Daoy (cell line): ENCODE measurements at places on chromosomes 5 and 9.

DNA sequence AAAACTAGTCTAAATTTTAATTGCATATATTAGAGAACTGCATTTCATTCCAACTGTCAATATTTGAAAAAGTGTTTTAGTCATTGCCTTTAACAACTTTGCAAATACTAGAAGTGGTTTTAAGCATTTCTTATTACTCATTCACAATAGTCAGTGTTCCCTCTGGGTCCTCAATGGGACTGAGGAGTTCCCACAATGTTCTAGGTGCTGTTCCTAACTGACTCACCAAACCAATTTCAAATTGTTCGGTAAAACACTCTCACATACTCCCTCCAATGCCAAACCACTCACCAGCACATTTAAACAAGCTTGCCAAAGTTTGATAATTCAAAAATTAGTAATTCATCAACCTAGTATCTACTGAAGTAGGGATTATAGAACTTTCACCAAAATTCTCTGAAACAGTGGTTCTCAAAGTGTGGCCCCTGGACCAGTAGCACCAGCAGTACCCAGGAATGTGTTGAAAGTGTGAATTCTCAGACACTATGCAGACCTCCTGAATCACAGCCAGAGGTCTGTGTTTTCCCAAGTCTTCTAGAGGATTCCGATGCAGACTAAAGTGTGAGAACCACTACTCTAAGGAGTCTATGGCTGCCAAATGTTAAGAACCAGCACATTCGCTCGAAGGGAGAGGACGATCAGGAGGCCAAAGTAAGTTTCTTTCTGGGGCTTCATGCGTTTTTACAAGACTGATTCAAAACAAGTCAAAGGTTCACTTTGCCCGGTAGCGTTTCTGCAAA, 72.8 kb downstream of the APBA1 start:
- no peak for DNase-seq

GRCh38 chr5:116848954-116849581, 274.4 kb upstream of the SEMA6A start:
- DNase-seq = no peak

DNA sequence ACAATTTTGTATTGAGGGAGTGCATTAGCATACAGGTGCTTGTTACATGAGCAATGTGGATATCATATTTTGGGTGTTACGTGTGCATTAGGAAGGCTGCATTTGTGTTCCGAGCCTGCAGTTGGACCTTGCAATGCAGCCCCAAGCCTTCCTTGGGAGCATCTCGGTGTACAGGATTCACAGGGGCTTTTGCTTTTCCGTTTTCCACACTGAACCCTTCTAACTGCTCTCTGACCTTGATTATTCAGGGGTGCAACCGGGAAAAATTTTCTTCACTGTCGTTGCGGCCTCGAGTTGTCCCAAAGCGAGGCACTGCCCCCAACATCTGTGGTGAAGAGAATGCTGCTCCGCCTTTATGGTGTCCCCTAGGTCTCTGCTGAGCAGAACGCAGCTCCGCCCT, 80.1 kb upstream of the PLEKHG4B start:
- DNase-seq = no peak

- DNase-seq = no peak
Measured at GRCh38 chr5:179379321-179379890, 34.1 kb upstream of the ADAMTS2 start.

DNA sequence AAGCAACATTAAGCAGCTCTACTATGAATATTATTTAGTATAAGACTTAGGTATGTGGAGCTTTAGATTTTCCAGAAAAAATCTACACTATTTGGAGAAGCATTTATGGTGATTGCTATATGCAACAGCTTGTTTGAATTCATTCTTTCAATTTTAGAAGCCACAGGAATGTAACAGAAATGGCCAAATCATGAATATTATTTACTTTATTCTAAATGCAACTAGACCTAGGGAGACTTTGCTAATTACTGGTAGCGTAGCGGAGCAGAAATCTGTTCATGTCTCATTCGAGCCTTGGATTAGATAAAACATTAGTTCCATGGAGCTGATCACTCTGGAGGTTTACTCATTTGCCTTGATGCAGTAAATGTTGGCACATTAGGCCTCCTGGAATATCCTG, 290.2 kb downstream of the ZNF608 start:
- no peak for DNase-seq

DNA sequence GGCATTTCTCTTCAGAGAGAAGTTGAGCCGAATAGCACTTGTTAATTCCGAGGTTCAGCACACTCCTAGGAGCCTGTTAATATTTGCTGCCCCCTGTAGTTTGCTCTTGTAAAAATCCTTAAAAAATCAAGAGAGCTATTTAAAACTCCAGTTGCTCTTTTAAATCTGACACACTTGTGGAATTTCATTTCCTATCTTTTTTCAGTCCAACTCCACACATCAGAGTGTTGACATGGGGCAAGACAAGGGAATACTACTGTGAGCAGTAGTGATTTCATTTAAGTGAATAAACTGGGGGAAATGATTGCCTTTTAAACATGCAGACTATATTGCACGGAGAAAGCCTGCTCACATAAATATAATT, 1096.3 kb upstream of the DMAC1 start:
- DNase-seq = peak; percentile 24

DNA sequence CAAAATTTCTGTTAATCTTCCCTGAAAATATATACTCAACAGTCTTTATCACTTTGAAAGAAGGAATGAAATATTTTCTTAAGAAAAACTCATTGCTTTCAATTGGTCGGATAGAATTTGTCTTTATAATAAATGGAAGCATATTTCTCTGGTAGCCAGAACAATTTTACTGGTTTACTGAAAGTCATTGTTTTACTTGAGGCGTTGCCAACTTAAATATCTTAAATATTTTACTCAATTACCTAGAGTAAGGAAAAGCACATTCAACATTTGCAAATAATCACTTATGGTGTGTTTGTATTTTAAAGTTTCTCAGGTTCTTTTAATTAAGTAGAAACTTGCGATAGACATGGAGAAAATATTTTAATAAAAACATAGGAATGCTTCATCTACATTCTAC, 1181.7 kb downstream of the EFNA5 start:
- DNase-seq = no peak

DNA sequence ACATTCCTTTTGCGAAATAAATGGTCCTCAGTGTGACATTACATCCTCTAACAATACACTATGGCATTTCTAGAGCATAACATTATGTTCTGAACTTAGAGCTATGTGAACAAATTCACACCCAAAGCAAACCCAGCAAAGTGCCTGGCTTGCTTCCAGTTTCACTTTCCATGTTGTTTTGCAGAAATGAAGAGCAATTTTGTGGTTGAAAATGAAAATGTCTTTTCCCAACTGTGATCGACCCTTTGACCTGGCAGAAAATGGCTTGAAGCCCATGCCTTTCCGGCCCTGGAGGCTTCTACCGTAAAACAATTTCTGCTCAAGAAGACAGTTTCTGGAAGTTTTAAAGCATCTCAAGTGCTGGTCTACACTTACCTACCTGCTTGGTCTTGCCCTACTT, 344.7 kb upstream of the RGMB start:
- peak; percentile 33 for DNase-seq

DNA sequence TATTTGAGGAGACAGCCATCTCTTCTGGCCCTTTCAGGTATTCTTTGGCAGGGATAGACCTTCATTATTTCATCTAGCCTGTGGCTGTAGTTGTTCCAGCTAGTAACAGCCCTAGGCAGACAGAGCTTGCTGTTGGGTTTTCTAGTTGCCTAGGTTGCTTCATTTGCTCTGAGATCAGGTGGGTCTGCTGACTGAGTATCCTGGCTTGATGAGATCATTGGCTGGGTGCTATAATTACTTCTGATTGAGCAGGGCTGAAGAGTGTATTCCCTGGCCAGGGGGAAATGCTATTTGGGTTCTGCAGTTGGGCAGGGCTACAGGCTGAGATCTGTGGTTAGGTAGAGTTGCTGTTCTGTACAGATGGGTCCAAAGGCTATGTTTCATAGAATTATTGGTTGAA, 456.1 kb downstream of the PSAT1 start:
- DNase-seq = no peak

DNA sequence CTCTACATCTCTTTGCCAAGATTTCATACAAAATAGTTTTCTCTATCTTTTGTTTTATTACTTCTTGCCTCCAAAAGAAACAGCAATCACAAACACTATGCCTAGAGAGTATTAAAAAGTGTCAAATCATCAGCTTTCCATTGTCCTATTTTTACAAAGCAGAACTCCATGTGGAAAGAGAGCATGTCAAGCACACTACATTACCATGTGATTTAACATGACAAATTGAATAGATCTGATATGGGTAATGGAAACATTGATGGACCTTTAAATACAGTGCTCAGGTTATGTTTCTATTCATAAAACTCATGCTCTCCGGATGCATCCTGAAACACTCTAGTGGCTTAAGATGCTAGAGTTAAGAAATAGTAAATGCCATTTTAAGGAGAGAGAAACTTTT, 791.4 kb upstream of the CTNND2 start:
- DNase-seq = no peak

DNA sequence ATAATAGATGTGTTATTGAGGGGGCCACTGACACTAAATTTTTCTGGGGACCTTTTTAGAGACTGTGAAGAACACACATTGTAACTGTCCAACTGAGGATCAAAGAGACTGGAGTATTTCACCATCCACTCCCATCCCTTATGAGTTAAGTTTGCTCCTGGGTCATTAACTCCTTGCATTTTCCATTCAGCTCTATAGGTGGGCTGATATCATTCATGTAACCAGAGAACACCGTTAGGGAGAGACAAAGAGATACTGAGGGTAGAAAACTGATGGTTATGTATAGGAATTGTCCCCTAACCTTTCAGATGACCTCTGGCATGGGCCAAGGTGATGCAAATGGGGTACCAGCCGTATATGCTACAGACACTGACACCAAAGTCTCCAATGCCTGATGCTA, 142.4 kb upstream of the TLR4 start:
- no peak for DNase-seq

GRCh38 chr5:376799-377325, 55.3 kb downstream of the AHRR start:
- no peak for DNase-seq

DNA sequence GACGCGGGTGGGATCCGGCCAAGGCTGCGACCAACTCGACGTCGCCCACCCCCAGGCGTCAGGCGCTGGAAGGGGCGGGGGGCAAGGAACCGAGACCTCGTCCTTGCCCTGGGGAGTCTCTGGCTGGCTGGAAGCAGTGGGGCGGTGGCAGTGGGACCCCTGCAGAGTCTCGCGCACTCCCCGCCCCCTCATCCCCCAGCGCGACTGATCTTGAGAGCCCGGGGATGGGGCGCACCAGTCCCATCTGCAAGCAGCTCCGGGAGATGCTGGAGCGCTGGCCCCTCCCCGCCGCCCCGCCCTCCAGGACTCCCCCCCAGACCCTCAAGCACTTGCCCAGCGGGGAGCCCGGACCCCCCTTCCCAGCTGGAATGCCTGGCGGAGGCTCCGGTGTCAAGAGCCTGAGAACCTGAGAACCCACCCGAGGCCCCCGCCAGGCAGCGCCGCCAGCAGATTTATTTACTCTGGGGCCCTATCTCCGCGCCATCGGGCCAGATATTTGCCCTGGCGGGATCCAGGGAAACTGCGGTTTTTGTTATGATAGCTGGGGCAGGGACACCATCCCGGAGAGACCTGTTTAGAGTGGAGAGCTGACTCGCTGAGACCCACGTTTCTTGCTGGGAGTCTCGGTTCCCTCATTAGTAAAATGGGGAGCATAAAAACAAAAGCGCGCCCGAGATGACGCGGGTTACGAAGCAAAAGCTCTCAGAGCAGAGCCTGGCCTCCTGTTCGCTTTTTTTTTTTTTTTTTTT, 1.2 kb downstream of the PRRT1B start:
- DNase-seq = peak; percentile 55

DNA sequence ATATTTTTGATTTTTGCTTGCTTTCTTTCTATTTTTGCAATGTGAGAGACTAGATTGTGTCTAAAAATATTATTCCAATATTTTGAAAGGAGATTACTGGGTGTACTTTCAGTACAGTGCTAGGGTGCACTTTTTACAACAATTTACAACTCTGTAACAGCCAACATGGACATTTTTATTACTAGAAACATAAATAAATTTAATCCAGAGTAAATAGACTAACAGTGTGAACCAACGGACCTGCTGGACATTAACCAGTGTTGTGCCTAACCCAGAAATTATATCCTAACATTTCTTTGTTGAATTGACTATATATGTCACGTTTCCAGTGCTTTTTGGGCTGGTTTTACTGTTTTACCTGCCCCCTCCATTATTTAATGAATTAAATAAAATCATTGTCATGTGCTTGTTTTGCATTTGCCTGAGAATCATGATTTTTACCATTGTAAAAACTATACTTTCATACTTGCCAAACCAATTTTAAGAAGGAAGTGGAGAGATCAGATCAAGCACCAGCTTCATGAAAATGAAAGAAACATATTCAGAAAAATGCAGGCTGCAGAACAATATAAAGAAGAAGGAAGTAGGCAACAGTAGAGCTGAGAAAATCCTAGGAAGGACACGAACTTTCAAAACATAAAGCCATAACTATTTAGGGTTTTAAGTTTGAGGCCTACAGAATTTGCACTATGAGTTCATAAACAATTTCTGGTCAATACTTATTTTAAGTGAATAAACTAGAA, 400.8 kb upstream of the PIK3R1 start:
- no peak for DNase-seq

GRCh38 chr9:87798261-87798833, 72.4 kb downstream of the CTSL start:
- DNase-seq = no peak

GRCh38 chr5:121292664-121293063, 559.0 kb upstream of the FTMT start:
- DNase-seq = no peak

DNA sequence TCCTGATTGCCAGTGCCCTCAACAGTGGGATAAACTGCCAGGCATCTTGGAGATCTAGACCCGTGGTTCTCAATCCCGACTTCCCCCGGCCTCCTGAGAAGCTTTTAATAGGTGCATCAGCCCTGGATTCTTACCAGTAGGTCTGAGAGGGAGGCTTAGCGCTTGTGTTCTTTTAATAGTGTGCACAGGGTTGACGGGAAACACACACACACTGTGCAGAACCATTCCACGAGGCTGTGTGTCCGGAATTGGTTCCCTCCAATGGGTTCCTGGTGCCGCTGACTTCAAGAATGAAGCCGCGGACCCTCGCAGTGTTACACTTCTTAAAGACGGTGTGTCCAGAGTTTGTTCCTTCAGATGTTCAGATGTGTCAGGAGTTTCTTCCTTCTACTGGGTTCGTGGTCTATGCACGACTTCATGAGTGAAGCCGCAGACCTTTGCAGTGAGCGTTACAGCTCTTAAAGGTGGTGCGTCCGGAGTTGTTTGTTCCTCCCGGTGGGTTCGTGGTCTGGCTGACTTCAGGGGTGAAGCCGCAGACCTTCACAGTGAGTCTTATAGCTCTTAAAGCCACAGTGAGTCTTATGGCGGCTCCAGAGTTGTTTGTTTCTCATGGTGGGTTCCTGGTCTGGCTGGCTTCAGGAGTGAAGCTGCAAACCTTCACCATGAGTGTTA, 46.6 kb upstream of the PRSS3 start:
- DNase-seq = no peak

DNA sequence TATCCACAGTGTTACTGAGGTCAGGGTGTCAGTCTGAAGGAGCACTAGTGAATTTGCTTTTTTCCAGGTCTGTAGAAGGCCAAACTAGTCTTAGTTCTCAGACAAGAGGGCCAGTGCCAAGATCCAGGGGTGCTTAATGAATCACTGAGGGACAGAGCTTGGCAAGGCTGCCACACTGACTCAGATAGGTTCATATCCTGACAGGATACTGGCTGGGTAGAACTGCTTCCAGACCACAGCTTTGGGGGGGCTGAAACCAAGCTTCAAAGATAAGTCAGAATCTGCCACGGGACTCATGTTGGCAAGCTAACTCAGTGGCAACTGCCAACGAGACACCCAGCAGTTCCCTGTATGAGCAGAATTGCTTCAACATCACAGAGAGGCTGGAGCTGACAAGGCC, 1125.4 kb downstream of the EFNA5 start:
- peak; percentile 45 for DNase-seq
